ENCODE measurements at places on chromosomes 6 and 20.

DNA sequence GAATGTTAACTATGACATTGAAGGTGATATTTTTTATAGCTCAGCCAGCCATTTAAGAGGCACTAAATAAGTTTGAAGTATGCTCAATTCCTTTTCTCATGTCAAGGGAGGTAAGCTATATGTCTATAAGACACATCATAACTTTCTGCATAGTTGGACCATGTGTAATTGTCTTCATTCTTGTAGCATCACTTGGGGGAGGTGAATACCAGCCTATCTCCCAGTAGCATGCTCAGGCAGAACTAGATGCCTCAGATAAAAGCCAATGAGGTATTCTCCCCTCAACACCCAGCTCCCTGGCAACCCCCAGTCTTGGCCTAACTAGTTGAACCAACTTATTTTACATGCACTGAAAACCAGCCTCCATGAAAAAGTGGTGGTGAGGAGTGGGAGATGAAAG is 158.3 kb upstream of the JAG1 start:
- DNase-seq: no peak

DNA sequence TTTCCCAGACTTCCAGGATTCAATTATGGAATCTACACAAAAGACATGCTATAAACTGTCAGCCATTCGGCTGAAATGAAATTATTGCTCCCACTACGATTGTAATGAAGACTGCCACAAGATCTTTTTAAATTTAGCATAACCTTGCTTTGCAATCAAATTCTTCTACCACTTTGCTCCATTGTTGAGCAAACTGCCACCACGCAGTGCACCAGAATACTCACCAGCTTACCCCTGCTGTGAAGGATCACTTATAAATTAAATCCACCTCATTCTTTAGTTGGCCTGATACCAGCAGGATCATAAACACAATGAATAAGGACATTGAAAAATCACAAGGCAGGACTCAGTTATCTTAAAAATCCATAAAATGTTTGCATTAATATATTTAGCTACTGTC is 151.8 kb upstream of the PRND start:
- DNase-seq: no peak

DNA sequence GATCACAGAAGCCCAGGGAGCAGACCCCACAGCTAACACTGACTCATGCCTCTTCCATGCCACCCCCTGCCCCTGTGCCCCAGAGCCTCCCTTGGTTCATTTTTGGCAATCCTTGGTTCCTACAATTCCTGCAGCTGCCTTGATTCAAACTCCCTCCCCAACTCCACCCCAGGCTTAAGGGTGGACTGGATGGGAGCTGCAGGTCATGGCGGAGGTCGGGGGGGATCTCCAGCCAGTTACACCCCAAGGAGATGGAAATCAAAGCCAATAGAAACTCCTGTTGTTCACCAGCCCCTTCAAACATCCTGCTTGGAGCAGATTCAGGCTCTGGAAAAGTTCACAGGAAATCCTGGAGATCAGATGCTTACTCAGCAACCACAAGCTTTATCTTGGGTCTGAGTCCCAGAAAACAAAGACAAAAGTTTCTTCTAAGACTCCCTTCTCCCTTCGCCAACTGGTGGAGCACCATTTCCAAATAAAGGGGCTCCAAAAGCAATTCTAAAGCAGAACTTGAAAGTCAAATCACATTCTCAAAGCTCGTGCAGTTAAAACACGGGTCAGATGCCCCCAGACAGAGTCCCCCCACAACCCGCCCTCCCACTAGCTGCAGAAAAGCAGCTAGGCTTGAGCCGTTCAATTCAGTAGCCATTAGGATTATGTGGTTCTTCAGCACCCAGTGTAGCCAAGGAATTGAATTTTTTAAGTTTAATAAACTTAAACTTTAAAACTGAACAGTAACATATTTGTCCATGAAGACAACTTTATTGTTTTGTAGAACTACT is 149.5 kb downstream of the ANKRD60 start:
- no peak for DNase-seq

GRCh38 chr6:33996120-33996475 is 149.8 kb downstream of the GRM4 start:
- DNase-seq: no peak

DNA sequence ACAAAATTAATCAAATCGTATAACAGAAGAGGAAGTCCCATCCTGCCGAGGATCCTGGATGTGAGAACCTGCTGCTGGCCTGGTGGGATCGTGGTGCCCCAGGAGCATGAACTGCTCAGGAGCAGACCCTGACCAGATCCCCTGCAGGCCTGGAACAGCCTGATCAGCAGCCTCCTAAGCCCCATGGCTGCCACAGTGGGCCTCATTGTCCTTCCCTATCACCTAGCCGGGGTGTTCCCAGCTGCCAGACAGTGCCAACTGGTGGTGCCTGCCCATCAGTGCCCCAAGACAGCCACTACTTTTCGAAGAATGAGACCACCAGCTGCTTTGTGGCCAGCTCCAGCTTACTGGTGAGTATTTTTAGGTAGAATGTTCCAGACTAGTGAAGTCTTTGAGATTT is 19.6 kb upstream of the MAS1L start:
- no peak for DNase-seq

- DNase-seq: no peak
Observed at GRCh38 chr20:688809-689212, 13.2 kb upstream of the SCRT2 start.

GRCh38 chr6:14192216-14192788 is 74.7 kb downstream of the CD83 start:
- DNase-seq: no peak

- no peak for DNase-seq
Observed at GRCh38 chr20:32493356-32493755, 91.8 kb downstream of the NOL4L start.

DNA sequence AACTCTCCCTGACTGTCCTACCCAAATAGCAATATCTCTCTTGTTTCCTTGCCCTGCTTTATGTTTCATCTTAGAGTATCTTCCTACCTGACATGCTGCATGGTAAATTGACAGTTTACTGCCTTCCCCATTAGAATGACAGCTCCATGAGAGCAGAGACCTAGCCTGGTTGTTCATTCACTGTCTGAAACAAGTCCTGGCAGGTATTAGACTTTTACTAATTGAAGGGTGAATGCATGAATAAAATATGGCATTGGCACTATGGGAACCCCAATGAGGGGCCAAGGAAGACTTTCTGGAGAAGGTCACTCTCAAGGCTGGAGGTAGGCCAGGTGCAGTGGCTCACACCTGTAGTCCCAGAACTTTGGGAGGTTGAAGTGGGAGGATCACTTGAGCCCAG is 3.8 kb upstream of the CITED2 start:
- DNase-seq: no peak

DNA sequence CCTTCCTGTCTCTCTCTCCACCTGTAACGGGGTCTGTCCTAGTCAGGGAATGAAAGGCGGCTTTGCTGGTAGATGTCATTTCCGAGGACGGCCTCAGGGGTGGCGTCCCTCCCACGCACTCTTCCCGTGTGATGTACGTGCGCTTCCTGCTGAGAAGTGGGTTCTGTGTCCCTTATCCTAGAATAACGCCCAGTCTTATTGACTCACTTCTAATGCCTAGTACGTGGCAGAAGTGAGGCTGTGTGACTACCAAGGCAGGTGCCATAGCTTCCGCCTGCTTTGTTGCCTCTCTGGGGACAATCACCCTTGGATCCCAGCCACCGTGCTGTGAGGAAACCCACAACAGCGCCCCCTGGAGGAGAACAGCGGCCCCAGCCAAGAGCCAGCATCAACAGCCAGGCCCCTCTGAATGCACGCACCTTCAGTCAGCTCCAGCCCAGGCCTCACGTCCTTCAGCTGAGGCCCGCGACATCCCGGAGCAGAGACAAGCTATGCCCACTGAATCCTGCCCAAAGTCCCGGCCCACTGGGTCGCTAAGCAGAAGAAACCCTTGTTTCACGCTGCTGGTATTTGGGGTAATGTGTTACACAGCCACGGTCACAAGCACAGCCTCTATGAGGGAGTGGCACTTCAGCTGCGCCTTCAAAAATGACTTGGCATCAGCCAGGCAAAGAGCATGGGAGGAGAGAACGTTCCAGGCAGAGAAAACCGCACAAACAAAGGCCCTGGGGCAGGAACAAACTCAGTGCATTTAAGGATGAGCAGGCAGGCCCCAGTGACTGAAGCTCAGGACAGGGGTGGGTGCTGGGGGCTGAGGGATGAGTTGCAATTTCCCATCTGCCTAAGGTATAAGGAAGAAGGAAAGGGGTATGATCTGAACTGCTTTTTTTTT is 224.2 kb downstream of the NFATC2 start:
- DNase-seq: peak; percentile 19

All from NK-92 treated with Interleukin-12 subunit alpha and Interleukin-12 subunit beta, amount 100 ng/mL, for 24 hours (cell line).